Bronchial smooth muscle cell (primary cell): ENCODE measurements at places on chromosomes 3 and 15. TPM values are rescaled to one million over a fixed set of nuclear protein-coding genes. Genes with fewer than 3 reads are reported as not detected.

Gene NEDD4
- 24.1 and 27.0 TPM in 2 replicates for total RNA-seq

Gene SLC25A38
- 17.3 and 19.9 TPM in 2 replicates for total RNA-seq

Gene IL5RA
- under 0.01 TPM in 1 of 2 replicates, not detected in the other for total RNA-seq

Gene ABHD6
- 3.7 and 4.7 TPM in 2 replicates for total RNA-seq

Gene GOLGA6A
- total RNA-seq = under 0.01 TPM in 2 replicates

Gene DLEC1
- 0.09 and 0.16 TPM in 2 replicates for total RNA-seq

Gene CFAP100
- total RNA-seq = not detected in 2 replicates

Gene UBE2Q2
- 42.2 and 68.9 TPM in 2 replicates for total RNA-seq

Gene GRK7
- total RNA-seq = not detected in 2 replicates

Gene CD80
- total RNA-seq = 0.16 and 0.26 TPM in 2 replicates

Gene ROPN1
- not detected in 2 replicates for total RNA-seq

Gene TIMMDC1
- 39.8 and 46.7 TPM in 2 replicates for total RNA-seq

Gene CLEC3B
- total RNA-seq = 15.6 and 33.1 TPM in 2 replicates

Gene LCTL
- total RNA-seq = 1.0 and 6.0 TPM in 2 replicates

Gene STAB1
- under 0.01 and 0.32 TPM in 2 replicates for total RNA-seq

Gene GP9
- total RNA-seq = not detected in 2 replicates

Gene LMOD3
- under 0.01 TPM in 1 of 2 replicates, not detected in the other for total RNA-seq

Gene GPR176
- 37.4 and 58.8 TPM in 2 replicates for total RNA-seq

Gene ROBO1
- total RNA-seq = 66.8 and 69.5 TPM in 2 replicates

Gene USP8
- 32.0 and 33.3 TPM in 2 replicates for total RNA-seq

Gene TICRR
- total RNA-seq = 0.09 and 0.32 TPM in 2 replicates

Gene SLC12A1
- under 0.01 TPM in 1 of 2 replicates, not detected in the other for total RNA-seq

Gene CCR3
- total RNA-seq = 0.09 TPM in 1 of 2 replicates, not detected in the other

Gene GRAMD2A
- total RNA-seq = 0.09 and 0.16 TPM in 2 replicates

Gene LDHAL6B
- total RNA-seq = not detected in 2 replicates

Gene GAP43
- 3.9 and 6.1 TPM in 2 replicates for total RNA-seq
